Endothelial cell (in vitro differentiated cells): ENCODE measurements at places on chromosomes 4 and X.

DNA sequence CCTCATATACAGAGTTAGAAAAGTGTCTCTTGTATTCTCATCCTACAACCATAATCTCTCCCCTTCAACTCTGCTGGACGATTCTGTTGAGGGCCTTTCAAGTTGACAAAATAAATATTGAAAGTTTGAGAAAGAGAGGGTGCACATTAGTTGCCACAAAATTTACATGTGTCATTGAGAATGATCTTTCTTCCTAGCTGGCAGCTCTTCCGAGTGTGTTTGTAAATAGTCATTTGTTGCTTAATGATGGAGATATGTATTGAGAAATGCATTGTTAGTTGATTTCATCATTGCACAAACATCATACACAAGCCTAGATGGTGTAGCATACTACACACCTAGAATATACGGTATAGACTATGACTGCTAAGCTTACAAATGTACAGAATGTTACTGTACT is 632.8 kb upstream of the AMOT start:
- no peak for DNase-seq

GRCh38 chr4:54678826-54679225 is 21.1 kb downstream of the KIT start:
- no peak for DNase-seq

- DNase-seq = no peak
These were observed 19.6 kb downstream of the RCHY1 start for GRCh38 chr4:75494563-75494962.

DNA sequence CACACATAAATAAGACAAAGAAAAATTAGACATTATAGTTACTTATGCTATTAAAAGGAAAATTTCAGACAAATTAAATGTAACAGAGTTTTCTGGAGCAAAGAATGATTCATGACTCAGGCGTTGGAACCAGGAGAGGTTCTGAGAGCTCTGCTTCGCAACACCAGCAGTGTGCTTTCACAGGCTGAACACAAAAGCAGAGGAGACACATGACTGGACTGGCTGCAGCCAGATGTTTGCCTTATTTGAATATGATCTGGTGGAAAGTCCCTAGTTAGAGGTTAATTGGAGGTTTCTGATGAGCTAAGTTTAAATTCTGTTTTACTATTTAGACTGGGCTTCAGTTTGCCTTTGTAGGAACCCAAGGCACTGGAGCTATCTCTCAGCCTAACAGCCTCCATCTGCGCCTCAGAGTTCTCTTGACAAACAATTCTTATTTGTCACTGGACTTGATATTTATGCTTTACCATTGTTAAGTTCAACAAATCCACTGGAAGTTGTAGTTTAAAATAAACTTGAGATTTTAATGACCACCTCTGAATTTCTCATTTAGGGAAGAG is 16.2 kb downstream of the BOD1L1 start:
- no peak for DNase-seq

- DNase-seq = no peak
These were observed 120.0 kb downstream of the ADGRL3 start for GRCh38 chr4:61320154-61320553.

DNA sequence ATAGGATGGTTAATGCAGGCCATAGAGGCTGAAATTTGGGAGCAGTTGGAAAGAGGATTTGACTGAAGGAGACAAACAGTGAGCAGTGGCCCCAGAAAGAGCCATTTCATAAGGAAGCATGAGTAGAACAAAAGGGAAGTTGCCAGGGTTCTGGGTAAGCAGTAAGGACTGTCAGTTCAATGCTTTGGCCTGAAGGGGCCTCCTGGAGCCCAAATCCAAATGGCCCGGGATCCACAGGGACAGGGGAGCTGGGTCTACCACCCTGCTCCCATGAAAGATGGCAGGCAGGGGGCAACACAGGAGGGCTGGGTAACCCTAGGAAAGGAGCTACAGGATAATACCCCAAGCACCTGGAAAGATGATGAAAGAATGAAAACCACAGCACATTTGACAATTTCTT is 4.1 kb upstream of the INTS6L start:
- peak; percentile 4 for DNase-seq

DNA sequence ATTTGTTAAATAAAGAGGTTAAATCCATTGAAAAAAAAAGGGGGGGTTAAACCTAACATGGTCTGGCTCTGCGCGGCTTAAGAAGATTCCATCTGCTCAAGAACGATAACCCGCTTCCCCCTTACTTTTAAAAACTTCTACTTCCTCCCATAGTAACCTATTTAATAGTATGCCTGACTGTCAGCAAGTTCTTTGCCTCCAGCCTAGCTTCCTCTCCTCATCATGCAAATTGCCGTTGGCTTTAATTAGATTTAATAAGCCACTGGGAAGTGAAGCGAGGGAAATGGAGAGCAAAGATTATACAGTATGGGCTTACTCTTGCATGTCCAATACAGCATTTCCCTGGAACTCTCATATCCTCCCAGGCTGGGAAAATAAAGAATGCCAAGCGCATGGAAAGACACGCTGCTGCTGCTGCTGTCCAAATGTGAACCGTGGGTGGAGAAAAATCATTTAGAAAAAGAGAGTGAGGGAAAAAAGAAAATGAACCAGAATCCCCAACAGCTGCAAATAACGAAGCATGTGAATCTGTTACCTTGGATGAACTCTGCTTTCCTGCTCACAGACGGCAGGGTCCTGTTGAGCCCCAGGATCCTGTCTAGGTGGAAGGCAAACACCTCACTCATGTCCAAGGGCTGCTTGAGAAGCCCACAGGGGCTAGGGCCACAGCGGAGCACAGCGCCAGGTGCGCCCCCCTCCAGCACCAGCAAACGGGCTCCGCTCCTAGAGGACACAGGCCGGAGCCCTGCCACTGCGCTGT is 2.7 kb downstream of the GASK1B start:
- no peak for DNase-seq

- DNase-seq = no peak
These were observed 7.3 kb downstream of the NAP1L5 start for GRCh38 chr4:88690355-88690754.

GRCh38 chr4:75254745-75255144 is 259.5 kb downstream of the RCHY1 start:
- no peak for DNase-seq

DNA sequence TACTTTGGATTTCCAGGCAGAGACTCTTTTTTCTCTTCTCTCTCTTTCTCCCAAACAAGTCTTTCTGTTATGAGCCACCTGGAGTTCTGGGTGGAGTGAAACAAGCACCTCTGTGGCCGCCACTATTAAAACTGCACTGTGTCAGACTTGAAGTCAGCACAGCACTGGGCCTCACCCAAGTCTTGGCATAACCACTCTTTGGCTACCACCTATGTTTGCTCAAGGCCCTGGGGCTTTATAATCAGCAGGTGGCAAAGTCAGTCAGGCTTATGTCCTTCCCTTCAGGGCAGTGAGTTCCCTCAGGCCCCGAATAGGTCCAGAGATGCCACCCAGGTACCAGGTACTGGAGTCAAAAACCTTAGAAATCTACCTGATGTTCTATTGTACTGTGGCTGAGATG is 52.4 kb downstream of the ITIH6 start:
- DNase-seq = no peak
